ENCODE measurements at places on chromosomes 12 and 14.
A peak's percentile ranks its signal among the peaks of the same experiment; 100 is the strongest.

- DNase-seq, result no peak
These were observed 504.6 kb downstream of the RPL10L start for GRCh38 chr14:46147024-46147423.

- no peak for DNase-seq
These were observed 106.9 kb upstream of the PPFIA2 start for GRCh38 chr12:81866081-81866480.

GRCh38 chr14:69812711-69813110 is 15.7 kb upstream of the SLC10A1 start:
- DNase-seq, result no peak

DNA sequence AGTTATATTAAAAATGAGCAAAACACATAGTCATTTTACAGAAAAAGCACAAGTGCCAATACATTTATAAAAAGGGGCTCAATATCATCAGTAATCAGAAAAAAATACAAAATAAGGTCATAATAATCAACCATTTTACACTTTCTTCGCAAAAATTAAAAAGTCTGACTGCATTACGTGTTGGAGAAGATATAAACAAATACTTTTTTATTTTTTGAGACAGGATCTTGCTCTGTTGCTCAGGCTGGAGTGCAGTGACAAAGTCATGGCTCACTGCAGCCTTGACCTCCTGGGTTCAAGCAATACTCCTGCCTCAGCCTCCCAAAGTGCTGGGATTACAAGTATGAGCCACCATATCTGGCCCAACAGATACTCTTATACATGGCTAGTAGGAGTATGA is 181.5 kb upstream of the DIO3 start:
- no peak for DNase-seq

GRCh38 chr12:112314981-112315380 is 67.2 kb downstream of the HECTD4 start:
- DNase-seq, result no peak

GRCh38 chr12:115380546-115381120 is 696.7 kb upstream of the TBX3 start:
- DNase-seq, result no peak

GRCh38 chr12:102508052-102508451 is 27.7 kb upstream of the IGF1 start:
- no peak for DNase-seq

DNA sequence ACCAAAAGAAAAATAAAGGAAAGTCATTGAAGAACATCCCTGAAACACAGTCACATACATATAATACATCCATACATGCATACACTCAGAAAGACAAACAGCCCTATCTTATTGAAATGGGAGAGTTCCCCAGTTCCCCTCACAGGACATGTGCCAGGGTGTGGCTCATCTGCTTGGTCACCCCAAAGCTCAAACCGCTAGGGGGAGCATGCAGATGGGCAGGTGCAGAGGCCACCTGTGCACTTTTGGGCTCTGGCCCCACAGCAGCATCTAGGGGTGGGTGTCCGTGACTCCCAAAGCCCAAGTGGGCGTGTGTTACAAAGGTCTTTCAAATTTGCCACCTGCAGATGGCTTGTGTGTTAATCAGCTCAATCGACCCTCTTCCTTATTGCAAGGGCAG is 75.2 kb downstream of the CMAS start:
- no peak for DNase-seq

DNA sequence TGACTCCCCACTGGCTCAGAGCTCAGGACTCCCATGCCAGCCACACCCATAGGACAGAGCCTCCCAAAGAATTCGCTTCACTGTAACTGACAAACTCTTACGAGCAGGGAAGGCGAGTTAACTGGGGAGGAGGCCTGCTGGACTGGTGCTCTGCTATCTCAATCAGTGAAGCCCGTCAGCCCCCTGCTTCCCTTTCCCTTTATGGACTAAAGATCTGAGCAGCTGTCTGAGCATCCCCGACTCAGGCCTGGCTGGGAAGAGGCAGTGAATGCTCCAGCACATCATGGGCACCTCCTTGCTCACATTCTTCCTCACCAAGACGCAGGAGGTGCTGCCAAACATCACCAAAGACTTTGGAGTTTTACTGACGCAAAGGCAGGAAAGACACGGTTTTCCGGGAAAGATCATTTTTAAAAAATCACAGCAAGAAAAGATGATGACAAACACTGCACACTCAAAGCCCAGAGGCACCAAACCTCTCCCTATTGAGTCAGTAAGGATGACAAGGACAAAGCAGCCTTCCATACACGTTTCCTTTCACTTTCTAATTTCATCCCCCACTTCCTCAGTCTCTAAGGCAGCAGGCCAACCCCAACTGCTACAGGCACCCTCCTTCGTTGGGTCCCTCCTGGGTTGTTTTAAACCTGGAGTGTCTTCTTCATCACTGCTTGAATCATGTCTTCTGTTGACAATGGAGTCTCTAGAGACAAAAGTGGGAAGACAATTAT is 45.0 kb upstream of the P2RX7 start:
- DNase-seq, result no peak

- DNase-seq, result no peak
These were observed 334.4 kb downstream of the ADGRD1 start for GRCh38 chr12:131287938-131288764.

- DNase-seq, result no peak
These were observed 1.7 kb downstream of the ZDHHC17 start for GRCh38 chr12:76765598-76765997.

DNA sequence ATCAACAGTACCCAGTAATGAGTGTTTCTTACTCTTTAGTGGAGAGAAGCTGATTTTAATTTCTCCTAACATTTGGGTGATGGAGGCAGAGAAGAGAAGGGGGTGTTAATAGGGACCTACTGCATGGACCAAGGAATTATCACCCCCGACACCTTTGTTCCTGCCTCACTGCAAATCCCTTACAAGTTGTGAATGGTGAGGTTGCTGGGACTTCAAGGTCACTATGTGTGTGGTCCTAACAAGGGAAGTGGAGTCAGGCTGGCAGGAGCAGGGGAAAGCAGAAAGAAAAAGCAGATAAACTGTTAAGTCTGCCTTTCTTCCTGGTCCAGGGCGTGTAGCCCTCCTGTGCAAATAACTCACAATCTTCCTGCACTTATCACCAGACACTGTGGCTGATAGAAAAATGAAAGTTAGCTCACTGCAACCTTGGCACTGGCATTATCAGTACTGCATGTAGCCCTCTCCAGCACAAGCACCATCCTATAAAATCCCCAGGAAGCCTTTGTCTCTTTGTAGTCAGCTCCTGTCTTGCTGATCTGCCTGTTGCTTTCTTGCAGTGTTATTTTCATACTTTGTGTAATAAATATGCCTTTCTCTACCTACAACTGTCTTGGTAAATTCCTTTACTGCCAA is 112.3 kb upstream of the DNM1L start:
- no peak for DNase-seq

- DNase-seq, result no peak
These were observed 69.2 kb upstream of the ETV6 start for GRCh38 chr12:11580125-11580751.

GRCh38 chr12:46150735-46151134 is 118.1 kb downstream of the SLC38A1 start:
- DNase-seq, result no peak

GRCh38 chr12:27733052-27733656 is 22.5 kb downstream of the MRPS35 start:
- DNase-seq, result peak; percentile 59

GRCh38 chr12:51913071-51914033 is 6.0 kb downstream of the ACVRL1 start:
- no peak for DNase-seq

DNA sequence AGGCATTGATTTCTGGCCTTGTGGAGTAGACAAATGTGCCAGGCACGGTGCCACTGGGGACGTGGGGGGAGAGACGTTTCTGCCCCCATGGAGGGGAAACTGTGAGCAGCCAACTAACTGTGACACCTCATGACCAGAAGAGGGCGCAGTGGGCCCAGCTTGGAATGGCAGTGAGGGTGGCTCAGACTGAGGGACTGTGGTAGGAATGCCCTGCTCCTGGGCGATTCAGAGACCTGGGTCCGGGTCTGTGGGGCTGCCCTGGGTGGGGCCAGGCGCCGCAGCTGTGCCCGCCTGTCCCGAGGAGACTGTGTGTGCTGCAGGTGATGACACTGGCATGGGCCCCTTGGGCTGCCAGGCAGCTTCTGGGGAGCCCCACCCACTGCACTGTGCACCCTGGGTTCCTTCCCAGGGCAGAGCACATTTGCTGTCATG is 60.6 kb downstream of the SLC25A47 start:
- no peak for DNase-seq

DNA sequence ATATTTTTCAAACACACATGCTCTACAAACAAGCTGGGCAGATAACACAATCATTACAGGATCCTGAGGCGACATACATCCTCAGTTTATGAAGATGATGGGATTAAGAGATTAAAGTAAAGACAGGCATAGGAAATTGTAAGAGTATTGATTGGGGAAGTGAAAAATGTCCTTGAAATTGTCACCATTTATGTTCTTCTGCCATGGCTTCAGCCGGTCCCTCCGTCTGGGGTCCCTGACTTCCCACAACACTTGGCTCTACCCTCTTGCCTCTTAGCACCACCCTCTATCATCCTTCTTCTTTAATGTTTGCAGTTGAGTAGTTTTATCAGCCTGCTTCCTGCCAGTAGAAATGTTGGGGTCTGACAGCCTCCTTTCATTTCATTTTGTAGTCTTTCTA is 244.4 kb downstream of the DAD1 start:
- DNase-seq, result no peak

DNA sequence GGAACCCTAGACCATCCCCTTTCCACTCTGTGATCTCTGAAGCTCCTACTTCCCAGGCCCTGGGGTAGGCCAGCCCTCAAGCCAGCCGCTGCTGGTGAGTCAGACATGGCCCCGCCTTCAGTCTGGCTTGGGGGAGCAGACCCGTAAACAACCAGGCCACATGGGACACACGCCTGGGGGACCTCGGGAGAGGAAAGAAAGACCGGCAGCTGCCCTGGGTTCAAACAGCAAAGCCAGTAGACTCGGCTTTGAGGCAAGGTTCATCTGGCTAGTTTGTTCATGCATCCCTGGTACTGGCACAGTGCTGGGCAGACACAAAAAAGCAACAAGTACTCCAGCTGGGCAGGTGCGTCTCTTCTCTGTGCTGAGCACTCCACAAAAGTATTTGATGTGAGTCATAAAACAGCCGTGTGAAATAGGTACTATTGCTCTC is 101.9 kb downstream of the SETD3 start:
- DNase-seq, result no peak

GRCh38 chr12:116267948-116268347 is 9.5 kb downstream of the MED13L start:
- DNase-seq, result no peak

- DNase-seq, result no peak
These were observed 191.5 kb downstream of the SYT1 start for GRCh38 chr12:79055926-79056674.

Data from dermis microvascular lymphatic vessel endothelial cell (primary cell).